ENCODE measurements at places on chromosomes 4 and X. TPM values are rescaled to one million over a fixed set of nuclear protein-coding genes. Genes with fewer than 3 reads are reported as not detected.

Gene SEPTIN6
- 9.0 TPM for total RNA-seq

Gene MCF2
- total RNA-seq, result 3.0 TPM

Gene GPR173
- 0.08 TPM for total RNA-seq

Gene IQCM
- total RNA-seq, result not detected

Gene ZDHHC15
- not detected for total RNA-seq

Gene UGT2B17
- total RNA-seq, result not detected

Gene DCHS2
- total RNA-seq, result 0.08 TPM

Gene CASP3
- total RNA-seq, result 43.2 TPM

Gene HPRT1
- 18.3 TPM for total RNA-seq

Gene CPE
- total RNA-seq, result 3.4 TPM

Gene DCAF4L1
- total RNA-seq, result not detected

Gene CTAG1A
- not detected for total RNA-seq

Gene HPSE
- 11.1 TPM for total RNA-seq

Measured in hair follicular keratinocyte (primary cell).